NCI-H82 (cell line): ENCODE measurements at places on chromosomes 11 and 22.

DNA sequence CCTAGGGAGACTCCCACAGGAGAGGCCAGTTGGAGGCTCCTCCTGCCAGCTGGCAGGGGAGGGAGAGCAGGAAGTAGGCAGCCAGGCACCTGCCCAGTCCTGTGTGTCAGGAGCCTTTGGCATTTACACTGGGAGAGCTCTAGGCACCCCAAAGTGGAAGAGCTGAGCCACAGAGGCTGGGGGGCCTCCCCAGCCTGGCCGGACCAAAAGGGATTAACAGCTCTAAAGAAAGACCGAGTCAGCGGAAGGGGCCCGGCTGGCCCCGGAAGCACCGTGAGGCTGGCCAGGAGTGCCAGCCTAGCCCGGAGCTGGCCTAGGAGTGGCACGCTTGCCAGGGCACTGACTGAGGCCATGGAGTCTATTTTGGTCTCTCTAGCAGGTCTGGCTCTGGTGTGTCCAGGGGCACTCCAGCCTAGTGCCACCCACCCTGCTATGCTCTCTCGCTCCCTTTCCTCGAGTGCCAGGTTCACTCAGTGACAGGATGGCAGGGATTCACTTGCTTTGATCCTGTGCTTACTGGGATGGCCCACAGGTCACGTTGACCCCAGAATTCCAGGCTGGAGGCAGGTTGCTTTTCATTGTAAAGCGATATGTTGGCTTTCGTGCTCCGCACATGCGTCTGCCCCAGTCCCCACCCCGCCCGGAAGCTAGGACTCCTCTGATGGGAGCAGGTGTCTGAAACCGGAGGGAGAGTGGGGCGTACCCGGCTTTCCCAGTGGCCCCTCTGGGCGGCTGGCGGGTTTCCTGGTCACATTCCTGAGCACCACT lies 3.3 kb upstream of the KMT5B start:
- no peak for DNase-seq

DNA sequence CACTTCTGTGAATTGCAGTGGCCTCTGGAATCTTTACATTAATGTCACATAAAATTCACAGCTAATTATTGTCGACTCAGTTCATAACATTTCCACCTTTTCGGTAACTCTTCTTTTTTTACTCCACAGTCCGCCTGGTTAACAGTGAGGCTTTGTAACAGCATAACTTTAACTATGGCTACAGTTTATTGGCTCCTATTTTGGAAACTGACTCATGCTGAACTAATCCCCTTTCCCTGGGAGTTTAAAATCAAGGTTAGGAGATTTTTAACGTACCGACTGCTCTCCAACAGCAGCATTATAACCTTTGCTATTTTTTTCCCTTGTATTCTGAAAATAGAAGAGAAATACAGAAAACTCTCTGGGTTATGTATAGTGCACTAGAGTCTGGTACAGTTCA lies 3.2 kb upstream of the POGLUT3 start:
- no peak for DNase-seq

GRCh38 chr11:122874991-122875390 lies 7.6 kb upstream of the JHY start:
- DNase-seq, result no peak

GRCh38 chr11:60363542-60364470 lies 14.5 kb upstream of the MS4A7 start:
- peak; percentile 66 for DNase-seq

DNA sequence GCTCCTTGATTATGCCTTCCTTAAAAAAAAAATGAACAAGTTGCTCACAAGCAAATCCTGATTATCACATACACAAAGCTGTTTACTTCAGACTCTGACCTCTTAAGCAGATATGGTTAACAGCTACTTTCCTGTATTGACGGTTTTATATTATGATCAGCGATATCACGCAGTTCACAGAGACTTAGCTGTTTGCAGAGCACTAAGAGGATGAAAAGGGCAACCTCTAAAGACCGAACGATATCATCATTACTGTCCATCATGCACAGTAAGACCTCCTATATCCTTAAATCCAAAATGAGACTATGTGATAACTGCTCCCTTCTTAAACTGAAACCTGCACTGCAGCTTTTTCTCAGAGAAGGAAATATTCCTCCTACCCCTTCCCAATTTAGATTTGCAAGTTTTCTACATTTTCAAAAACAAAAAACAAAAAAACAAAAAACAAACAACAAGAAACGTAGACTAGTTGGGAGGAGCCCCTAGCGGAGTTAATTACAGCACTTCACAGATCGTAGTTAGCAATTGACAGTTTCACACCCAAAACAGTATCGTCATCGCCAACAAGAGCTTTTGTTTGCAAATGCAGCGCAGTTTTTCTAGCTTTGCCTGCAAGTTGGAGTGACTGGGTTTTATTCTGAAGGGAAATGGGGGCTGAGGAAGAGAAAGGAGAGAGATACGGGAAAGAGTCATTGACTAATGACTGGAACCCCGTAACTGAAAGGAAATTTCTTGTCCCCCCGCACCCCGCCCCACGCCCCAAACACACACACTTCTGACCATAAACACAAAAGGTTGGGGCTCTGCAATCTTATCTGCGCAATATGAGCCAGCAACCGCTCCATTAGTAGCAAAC lies 1.2 kb downstream of the DDX6 start:
- DNase-seq, result peak; percentile 66

GRCh38 chr11:42066113-42066512 lies 606.7 kb upstream of the LRRC4C start:
- no peak for DNase-seq

DNA sequence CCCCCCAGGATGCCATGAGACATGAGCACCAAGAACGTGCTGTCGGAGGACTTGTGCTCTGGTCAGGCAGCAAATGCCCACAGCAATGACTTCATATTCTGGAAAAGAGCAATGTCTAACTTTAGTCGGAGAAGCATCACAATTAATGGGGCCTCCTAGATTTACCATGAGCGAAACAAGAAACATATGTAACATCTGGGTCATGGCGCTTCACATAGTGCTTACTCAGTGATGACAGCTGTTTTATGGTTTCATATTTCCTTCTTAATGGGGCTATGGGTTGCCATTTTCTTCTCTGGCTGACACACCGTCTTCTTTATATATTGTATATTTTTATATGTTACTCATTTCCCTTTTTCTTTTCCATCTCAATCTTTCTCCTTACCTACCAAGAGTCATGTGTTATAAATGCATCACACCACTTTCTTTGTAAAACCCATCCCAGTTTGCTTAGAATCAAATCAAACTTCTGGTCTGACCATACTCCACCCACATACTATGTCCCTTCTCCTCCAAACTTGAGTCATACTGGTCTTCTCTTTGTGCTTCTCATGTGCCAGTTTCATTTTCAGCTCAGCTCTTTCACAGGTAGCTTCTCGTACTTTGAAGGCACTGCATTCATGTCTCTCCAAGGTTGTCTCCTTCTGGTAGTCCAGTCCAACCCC lies 9.4 kb upstream of the CASP12 start:
- no peak for DNase-seq

DNA sequence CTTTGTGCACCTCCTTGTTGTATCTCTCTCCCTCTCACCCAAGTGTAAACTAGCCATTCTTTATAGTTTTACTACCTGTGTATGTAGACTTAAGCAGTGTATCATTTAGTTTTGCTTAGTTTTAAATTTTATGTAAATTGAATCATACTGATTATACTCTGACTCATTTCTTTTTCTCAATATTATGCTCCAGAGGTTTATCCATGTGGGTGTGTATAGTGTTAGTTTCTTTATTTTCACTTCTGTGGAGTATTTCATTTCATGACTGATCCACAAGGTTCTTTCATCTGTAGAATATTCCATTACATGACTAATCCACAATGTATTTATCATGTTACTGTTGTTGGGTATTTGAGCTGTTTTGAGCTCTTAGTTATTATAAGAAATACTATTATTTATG lies 62.0 kb downstream of the CCDC34 start:
- DNase-seq, result no peak
